Spleen (tissue), 13 donors: ENCODE measurements at places on chromosomes 16 and 17.

- no peak for DNase-seq
Observed at GRCh38 chr16:17371299-17371698, 99.5 kb downstream of the XYLT1 start.

- DNase-seq = no peak
Observed at GRCh38 chr17:29363716-29364115, 26.4 kb upstream of the TAOK1 start.

- no peak for DNase-seq
Observed at GRCh38 chr17:6437956-6438355, 3.0 kb upstream of the AIPL1 start.

- no peak for DNase-seq
Observed at GRCh38 chr16:82232806-82233205, 62.8 kb upstream of the MPHOSPH6 start.

DNA sequence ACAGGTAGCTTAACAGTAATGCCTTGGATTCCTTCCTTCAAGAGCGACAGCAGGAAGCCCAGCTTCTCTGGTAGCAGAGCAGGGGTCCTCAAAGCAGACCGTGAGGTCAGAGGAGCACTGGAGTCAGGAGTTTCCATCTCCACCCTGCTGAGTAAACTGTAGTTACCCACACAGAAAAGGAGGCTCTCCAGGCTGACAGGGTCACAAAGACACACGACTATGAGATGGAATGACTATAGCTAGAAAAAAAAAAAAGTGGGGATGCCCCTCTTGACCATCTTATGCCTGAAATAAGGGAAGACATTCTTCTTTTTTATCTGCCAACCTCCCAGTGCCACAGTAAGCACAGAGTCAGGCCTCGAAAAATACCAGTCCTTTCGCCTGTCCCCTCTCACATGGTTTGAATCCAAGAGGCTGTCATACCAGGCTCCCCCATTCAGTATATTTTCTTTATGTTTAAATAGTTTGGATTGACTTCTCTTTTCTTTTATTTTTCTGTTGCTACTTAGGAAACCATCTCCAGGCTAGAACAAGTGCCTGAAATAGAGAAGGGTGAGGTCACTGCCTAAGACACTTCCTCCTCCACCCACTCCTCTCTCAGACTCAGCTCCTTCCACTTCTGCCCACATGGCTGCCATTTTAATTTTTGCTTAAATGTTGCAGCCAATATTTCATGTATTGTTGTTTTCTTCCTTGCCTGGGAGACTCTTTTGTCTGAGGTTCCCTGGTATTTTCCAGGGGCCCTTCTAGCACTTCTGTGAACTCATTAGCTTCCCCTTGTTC, 707.4 kb downstream of the MAF start:
- DNase-seq = no peak

GRCh38 chr16:65988024-65988595, 378.4 kb upstream of the CDH5 start:
- no peak for DNase-seq

GRCh38 chr16:27445502-27446175, 43.7 kb downstream of the IL21R start:
- peak; percentile 67 for DNase-seq

GRCh38 chr17:79699386-79700036, 31.2 kb upstream of the ENPP7 start:
- DNase-seq = no peak

DNA sequence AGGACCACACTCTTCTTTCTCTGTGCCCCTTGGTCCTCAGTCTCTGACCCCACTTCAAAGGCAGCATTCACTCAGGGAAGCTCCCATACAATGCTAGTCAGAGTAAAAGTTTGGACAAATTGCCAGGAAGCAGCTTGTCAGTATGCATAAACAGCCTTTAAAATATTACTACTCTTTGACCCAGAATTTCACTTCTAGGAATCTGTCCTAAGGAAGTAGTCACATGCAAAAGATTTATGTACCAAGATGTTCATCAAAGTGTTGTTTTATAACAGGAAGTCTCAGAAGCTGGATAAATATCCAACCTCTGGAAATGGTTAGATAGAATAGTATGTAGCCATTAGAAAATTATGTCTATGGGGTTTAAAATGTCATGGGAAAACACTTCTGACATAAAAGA, 31.0 kb downstream of the MAPT start:
- DNase-seq = no peak

DNA sequence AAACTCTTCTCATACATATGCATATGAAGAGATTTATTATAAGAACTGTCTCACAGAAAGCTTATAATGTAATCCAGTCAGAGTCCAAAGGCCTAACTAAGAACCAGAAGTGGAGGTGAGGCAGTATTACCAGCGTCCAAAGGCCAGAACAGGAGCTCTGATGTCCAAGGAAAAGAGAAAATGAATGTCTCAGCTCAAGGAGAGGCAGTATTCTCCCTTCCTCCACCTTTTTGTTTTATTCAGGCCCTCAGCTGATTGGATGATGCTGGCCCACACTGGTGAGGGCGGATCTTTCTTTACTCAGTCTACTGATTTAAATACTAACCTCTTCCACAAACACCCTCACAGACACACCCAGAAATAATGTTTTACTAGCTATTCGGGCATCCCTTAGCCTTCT, 43.4 kb downstream of the FBXL20 start:
- DNase-seq = no peak

- no peak for DNase-seq
Observed at GRCh38 chr17:19533036-19533717, 477 bp upstream of the SLC47A1 start.

DNA sequence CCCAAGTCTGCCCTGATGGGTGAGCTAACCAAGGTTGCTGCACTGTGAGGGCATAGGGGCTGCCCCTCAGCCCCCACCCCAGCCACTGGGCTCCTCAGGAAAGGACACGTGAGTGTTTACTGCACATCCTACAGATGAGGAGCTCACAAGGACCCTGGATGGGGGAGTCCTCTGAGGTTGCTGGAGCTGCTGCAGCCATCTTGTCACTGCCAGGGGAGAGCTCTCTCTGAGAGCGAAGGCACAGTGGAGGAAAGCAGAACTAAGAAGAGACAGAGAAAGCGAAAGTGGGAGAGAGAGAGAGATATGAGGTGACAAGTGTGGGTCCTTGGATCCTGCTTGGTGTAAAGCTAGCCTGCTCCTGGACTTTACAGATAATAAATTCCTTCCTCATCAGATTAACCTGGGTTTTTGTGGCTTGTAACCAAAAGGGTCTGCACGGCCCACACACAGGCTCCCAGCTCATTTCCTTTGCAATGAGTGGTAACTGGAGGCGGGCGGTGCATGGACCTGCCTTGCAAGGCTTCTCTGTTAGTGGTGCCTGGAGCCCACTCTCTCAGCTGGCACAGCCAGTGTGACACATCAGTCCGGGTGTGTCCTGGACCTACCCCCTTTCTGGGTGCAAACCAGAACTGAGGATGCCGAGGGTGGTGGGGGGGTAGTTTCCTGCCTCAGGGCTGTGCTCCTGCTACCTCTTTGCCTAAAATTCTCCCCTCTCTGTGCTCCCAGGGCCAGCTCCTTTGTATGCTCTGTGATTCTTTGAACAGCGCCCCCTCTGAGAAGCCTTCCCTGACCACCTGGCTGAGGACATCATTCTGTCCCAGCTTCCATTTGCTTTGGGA, 14.2 kb downstream of the SNX20 start:
- DNase-seq = peak; percentile 86

DNA sequence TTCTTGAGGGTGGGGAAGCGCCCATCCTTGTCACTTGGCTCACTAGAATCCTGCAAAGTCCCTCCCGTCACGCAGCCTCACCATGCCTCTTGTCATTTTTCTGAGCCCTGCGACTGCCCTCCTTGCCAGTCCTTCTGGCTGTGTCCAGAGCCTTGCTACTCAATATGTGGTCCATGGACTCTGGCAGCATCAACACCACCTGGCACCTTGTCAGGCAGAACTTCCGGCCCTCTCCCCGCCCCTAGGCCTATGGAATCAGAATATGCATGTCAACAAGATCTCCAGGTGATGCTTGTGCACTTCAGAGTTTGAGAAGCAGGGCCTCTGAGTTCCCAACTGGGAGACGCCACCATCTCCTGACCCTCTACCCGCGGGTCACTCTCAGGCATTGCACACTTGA, 12.1 kb downstream of the PIMREG start:
- DNase-seq = peak; percentile 51

DNA sequence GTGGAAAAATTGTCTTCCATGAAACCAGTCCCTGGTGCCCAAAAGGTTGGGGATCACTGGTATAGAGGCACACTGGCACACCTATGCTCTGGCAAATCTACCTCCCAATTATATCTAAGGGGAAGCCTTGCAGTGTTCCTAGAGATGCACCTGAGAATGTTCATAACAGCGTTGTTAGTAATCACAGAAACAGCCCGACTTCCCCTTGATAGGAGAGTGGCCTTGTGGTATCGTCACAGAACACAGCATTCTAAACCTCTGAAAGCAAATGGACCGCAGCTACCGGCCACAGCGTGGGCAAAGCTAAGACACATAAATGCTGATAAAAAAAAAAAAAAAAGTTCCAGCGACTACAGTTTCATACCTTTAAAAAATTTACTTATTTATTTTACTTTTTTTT, 39.1 kb upstream of the ADGRG1 start:
- no peak for DNase-seq

- peak; percentile 74 for DNase-seq
Observed at GRCh38 chr17:82107341-82107860, 9.4 kb upstream of the FASN start.

DNA sequence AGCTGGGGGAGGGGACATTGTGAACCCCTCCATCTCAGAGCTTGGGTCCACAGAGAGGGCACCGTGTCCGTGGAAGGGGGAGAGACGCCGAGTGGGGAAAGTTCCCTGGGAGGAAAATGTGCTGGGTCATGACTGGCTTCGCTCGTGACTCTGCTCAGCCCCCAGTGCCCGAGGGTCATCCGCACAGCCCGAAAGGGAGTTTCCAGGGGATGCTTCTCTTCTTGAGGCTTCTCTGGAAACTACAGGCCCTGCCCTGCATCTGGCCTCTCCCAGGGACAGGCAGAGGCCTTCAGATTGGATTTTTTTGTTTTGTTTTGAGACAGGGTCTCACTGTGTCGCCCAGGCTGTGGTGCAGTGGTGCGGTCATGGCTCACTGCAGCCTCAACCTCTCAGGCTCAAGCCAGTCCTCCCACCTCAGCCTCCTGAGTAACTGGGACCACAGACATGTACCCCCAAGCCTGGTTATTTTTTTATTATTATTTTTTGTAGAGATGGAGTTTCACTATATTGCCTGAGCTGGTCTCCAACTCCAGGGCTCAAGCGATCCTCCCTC, 9.8 kb upstream of the GSE1 start:
- no peak for DNase-seq

- DNase-seq = no peak
Observed at GRCh38 chr16:80608946-80609345, 68.2 kb downstream of the DYNLRB2 start.

DNA sequence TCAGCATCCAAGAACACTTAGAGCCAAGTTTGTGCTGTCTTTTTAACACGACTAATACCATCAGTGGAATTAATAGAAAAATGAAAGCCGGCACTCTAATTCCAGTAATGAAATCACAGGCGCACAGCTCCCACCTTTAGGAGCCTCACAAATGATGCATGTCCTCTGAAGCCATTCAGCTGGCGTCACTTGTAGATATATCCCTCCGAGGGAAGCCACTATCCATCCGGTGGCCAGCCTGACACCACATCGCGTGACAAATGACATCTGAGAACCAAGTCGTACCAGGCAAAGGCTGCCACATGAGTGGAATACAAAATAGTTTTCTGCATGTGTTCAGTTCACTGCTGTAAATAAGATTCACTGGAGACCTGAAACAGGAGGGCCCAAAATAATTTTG, 205.6 kb downstream of the GRIN2A start:
- DNase-seq = no peak

GRCh38 chr16:3606441-3606840, 5.0 kb downstream of the SLX4 start:
- DNase-seq = no peak

DNA sequence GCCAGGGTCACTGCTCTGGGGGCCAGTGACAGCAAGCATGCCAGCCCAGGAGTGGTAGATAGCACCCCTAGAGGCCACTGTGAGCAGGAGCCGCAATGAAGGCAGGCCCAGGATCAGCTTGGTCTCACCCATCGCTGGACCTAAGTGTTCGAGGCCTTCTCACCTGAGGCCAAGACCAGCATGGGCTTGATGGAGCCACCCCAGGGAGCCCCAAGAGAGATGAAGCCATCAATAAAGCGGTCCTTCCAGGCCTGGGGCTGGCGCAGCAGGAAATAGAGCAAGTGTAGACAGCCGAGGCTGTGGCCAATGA, 1.8 kb downstream of the LCAT start:
- no peak for DNase-seq

DNA sequence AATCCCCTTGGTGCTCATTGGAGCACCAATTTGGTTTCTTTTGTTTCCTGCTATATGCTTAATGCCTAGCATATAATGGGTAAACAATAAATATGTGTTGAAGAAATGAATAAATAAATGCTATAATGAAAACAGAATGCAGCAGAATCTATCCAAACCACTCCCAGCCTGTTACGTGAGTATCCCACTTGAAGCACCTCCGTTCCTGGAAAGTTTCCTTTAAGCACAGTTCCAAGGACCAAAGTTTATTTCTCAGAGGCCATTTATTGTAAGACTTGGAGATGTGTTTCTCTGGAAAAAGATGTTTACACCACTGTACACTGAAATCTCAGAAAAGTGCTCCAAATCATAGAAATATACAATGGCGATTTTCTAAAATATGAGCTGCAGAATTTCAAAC, 187.0 kb downstream of the SOX9 start:
- DNase-seq = no peak

GRCh38 chr16:50747207-50747956, 5.5 kb downstream of the CYLD start:
- DNase-seq = no peak

DNA sequence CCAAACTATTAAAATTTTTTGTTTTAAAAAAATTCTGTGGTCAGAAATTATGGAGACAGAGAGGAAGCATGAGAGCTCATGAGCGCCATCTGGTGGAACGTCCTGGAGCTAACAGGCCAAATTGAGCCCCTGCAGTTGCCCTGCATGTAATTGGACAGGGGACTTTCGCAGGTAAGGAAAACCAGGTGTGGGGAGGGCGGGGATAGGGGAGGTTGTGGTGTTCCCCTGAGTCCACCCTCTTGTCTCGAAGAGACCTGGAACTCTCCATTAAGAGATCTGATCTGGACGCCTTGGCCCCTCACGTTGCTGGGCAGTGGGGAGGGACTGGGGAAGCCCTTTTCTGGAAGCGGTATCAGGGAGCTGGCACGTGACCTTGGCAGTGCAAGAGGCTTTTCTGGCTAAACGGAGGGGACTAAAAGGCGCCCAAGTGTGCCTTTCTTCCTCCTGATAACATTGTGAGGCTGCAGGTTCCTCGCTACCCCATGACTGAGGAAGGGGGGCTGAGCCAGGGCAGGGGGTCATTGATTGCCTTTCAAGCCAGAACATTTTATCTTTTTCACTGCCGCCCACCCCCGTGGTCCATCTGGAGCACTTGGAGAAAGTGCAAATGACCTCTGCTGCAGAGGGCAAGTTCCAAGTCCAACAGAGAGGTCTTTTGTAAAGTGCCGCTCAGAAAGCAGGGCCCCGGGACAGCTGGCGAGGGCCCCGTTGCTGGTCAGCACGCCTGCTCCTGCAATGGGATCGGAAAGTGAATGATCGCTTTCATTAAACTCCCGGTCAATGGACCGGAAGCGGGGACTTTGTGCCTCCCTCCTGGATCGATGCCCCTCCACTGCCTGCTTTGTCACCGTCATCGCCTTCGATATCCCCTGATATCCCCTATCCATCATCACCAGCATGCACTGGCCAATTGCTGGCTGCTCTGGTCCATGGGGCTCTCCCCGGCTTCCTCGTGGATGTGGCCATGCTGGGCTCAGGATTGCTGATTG, 18.4 kb downstream of the PDILT start:
- peak; percentile 82 for DNase-seq

- DNase-seq = no peak
Observed at GRCh38 chr16:55389426-55390073, 65.5 kb downstream of the IRX6 start.

- DNase-seq = no peak
Observed at GRCh38 chr17:75111777-75112335, 2.1 kb downstream of the ARMC7 start.
